Mammary epithelial cell (primary cell): ENCODE measurements at places on chromosomes 1 and 21. TPM values are rescaled to one million over a fixed set of nuclear protein-coding genes. Genes with fewer than 3 reads are reported as not detected.

The EPHA10 gene
- polyA plus RNA-seq: not detected

The NBPF14 gene
- 36.5 TPM for polyA plus RNA-seq

The TENT5C gene
- 0.11 TPM for polyA plus RNA-seq

The PADI2 gene
- polyA plus RNA-seq: 0.97 TPM
